ENCODE measurements at places on chromosomes 2 and 18.

DNA sequence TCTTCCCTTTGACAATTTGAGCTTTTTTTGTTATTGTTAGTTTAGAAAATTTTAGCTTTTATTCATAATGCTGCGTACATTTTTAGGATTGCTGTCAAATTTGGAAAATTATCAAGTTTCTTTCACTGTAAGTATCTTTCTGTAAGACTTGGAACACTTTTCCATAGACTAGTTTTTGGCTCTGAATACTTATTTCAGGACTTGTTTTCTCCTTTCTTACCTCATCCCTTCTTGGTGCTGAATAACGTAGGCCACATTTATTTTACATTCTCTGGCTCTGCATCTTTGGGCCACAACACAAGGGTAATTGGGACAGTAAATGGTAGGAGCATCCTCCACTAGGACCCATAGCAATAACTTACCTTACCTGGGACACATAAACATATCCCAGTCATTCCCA is 85.1 kb downstream of the CCDC85A start:
- no peak for DNase-seq

- DNase-seq: no peak
Observed at GRCh38 chr2:132547090-132547687, 122.8 kb downstream of the LYPD1 start.

DNA sequence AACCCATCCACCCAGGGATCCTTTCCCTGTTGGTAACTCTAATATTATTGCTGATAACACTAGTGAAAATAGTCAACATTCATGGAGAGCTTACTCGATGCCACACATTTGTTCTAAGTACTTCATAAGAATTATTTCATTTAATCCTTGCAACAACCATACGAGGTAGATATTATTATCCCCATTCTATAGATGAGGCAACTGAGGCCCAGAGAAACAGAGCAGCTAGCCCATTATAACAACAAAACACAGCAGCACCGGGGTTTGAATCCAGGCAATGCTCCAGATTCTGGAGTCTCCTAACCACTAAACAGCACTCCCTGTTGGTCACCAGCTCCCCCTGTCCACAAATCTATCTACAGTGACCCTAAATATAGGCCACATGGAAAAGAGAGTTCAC is 90.4 kb upstream of the PKDCC start:
- no peak for DNase-seq

DNA sequence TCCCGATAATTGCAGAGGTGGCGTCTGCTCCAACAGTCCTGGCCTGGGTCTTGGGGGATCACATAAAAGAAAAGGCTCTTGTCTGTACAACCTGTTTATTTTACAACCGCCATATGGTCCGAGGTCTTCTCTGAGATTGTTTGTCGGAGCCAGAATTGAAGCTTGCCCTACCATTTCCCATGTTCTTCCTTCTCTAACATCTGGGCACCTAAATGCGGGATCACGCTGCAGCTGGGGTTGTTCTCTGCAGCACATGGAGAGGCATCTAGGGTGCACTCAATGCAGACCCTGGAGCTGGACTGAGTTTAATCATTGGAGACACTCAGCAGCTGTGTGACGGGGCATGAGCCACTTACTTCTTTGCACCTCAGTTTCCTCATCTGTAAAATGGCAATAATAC is 107.7 kb downstream of the ACKR3 start:
- no peak for DNase-seq

GRCh38 chr2:1504311-1504750 is 91.1 kb downstream of the TPO start:
- no peak for DNase-seq

DNA sequence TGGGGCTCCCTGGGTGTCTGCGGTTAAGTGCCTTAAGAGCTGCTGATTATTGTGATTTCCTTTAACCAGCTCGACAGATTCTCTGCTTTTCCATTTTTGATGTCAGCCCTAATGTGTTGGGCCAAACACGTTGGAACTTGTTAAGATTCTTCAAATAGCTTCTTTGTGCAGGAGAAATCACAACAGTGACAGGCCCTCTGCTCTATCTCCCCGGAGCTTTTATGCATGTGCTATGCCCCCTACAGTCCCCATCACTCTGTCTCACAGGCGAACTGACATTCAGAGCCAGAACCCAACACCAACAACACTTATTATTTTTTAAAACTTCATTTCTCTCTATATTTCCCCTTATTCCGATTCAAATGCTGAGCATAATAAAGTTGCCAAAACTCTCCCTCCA is 371.7 kb upstream of the CELF4 start:
- no peak for DNase-seq

All from NCI-H1417 treated with DMSO at 0.1 percent for 48 hours (cell line).